ENCODE measurements at places on chromosomes 7 and 10.

DNA sequence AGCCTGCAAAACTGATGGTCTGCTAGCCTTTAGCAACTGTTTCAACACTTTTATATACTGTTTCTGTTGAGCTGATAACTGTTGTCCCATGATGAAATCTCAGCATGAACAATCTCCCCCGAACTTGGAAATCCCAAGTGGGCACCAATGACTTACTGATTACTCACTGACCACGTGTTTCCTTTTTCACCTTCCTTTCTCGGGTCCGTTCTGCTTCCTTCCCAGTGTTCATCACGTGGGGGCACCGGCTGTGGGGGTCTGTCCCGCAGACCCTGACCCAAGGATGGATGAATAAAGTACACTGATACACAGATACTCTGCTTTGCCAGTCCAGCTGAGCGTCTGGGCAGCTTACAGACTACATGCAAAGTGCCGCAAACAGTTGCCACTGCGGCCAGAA, 39.0 kb upstream of the RASGEF1A start:
- no peak for DNase-seq

GRCh38 chr7:128672927-128673517, 930 bp downstream of the GARIN1A start:
- peak; percentile 28 for DNase-seq

GRCh38 chr7:45112648-45113047, 1.2 kb upstream of the TBRG4 start:
- DNase-seq: no peak

DNA sequence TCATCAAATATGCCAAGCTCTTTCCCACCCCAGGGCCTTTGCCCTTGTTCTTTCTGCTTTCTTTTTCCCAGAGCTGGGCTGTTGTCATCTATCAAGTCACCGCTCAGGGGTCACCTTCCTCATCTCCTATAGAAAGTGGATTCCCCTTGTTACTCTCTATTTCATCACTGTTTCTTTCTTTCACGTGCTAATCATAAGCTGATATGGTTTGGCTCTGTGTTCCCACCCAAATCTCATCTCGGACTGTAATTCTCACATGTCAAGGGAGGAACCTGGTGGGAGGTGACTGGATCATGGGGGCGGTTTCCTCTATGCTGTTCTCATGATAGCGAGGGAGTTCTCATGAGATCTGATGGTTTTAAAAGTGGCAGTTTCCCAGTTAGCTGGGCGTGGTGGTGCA, 17.0 kb upstream of the TIAL1 start:
- DNase-seq: no peak

- no peak for DNase-seq
Observed at GRCh38 chr10:108970016-108970415, 953.3 kb downstream of the XPNPEP1 start.

- no peak for DNase-seq
Observed at GRCh38 chr10:124725171-124725631, 19.0 kb downstream of the FAM53B start.

DNA sequence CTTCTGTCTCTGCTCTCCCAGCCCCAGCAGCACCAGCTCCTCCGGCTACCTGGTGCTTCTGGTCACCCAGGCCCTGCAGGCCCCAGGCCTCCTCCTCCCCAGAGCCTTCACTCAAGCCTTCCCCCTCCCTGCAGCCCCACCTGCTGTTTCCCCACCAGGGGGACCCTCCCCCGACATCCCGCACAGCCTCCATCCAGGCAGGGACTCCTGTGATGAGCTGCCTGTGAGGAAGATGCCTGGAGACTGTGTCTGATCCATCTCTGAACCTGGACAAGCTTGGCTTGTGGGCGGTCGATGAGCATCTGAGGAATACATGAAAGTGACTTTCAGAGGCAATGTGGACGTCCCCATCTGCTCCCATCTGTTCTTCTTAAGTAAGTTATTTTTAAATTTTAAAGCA, 45.0 kb downstream of the RAMP3 start:
- DNase-seq: no peak

DNA sequence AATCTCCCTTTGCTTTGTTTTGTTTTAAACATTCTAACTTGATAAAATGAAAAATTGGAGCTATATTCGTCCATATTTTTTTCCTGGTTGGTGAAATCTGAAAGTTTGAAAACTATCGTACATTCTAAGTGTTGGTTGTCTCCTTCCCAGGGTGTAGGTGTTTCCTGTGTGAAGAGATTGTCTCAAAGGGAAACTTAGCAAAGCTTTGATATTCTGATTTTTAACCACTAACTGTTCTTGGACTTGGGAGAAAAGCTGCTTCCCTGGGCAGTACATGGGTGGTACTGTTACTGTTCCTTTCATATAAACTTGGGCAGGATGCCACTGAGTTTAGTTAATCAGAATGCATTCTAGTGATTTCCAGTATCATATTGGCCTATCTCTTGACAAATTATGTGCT, 253.5 kb upstream of the LRGUK start:
- no peak for DNase-seq

DNA sequence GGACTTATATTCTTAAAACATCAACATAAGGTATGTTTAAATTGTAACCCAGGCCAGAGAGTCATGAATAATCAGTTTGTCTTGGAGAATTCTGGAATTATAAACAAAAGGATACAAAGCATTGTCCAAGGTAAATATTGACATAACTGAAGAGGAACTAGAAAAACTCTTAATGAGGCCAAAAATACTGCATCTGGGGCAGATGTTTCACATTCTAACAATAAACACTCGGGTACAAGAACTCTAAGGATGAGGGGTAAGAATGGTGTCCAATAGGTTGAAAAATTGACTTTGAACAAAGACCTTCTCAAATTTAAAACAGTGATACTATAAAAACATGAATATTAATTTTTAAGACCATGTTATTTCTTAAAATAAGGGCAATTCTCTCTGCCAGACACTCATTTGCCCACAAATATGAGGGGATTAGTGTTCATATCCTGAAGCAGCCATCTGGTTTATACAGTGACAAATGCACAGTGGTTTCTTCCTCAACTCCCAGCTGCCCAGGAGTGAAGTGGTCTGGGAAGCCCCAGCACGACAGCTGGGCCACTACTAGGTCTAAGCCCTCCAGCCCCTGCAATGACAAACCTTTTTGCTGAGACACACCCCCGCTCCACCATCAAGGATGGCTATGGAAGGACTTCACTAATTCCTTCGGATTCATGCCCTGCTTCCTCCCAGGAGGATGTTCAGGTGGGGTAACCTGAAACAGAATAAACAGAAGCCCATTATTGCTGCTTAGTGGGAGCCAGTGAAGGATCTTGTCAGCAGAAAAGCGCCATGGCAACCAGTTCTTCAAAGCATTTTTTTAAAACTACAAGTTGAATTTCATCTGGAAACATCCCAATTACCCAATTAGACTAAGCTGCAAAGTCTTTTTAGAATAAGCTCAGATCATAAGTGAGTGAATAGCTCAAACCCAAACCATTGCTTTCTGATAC, 107.5 kb upstream of the ARID5B start:
- DNase-seq: no peak

DNA sequence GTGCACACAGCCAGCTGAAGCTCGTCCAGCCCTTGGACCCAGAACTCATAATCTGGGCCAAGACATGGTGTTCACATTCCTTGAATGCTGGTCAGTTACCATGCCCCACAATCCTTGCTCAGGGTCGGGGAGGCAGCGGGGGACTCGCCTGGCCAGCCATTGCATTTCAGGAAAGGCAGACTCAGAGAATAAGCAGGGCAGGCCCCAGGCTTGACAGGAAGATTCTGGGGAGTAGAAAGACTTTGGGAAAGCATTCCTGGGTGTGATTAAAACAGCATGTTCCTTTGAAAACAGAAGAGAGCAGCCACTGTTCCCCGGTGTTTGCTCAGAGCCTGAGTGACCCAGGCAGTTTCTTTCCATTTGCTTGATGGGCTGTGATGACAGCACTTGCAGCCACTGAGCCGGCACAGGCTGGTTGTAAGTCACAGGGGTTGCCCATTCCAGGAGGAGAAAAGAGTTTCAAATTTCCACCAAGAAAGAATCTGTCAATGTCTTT, 473.7 kb downstream of the TYW1 start:
- DNase-seq: no peak

DNA sequence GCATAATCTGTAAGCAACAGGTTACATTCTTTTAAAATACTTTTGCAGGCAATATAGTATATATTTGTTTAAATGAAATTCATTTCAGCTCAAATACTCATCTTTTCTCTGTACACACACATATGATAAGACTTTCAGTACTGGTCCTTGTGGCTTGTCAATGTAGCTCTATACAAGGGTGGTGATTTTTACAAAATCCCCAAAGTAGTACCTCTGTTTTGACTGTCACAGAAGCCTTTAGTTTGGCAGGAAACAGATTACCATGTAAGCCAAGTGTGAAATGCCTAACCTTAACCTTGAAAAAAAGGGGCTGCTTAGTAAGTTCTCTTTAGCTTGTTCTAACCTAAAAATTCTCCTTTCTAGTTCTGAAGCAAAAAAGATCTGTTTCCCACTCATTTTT, 87.9 kb downstream of the KCND2 start:
- no peak for DNase-seq

GRCh38 chr7:151242159-151243044, 6.1 kb downstream of the SMARCD3 start:
- DNase-seq: no peak

GRCh38 chr10:16182688-16183087, 254.1 kb upstream of the PTER start:
- no peak for DNase-seq

GRCh38 chr7:24652251-24652939, 79.1 kb downstream of the PALS2 start:
- DNase-seq: no peak

DNA sequence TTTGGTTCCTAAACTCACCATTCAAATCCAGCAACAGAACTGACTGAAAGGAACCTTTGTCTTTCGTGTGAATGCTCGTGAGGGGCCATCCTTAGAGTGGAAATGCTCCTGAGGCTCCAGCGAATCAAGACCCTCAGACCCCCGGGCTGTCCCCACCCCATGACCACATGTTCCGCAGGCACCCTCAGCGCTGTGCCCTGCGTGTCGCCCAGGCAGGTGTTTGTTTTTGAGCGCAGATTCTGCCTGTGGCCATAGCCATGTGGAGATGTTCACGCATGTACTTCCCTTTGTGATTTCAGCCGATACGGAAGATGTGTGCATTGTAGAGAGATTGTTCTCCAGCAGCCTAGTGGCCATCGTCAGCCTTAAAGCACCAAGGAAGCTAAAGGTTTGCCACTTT, 24.2 kb downstream of the WIPI2 start:
- no peak for DNase-seq

DNA sequence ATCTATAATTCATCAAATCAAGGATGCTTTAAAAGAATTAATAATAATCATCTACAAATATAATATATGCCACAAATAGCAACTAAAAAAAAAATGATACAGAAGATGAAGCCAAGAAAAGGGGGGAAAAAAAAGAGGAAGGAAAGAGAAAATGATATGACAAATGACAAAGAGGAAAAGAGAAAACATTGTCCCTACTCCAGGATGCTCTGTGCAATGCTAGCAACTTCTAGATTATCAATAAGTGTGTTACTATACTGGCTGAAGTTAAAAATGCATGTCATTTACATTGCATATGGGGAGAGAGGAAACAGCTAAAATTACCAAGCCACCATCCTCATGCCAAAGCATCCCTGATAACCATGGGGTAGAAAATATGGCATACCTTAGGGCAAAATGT, 104.2 kb downstream of the SFMBT2 start:
- no peak for DNase-seq

GRCh38 chr10:22670788-22671187, 43.6 kb downstream of the PIP4K2A start:
- DNase-seq: no peak

Data from CD8-positive, alpha-beta T cell (primary cell).